Astrocyte (in vitro differentiated cells and primary cell): ENCODE measurements at places on chromosomes 3 and 15. TPM values are rescaled to one million over a fixed set of nuclear protein-coding genes. Genes with fewer than 3 reads are reported as not detected.

GRCh38 chr15:28931828-28932227, 46.1 kb downstream of the APBA2 start:
- no peak for DNase-seq

CPNE4 gene
- 0.68 and 1.9 TPM in 2 replicates for total RNA-seq

MORC1 gene
- not detected in 2 replicates for total RNA-seq

DPPA2 gene
- total RNA-seq: 0.48 and 0.89 TPM in 2 replicates

DNA sequence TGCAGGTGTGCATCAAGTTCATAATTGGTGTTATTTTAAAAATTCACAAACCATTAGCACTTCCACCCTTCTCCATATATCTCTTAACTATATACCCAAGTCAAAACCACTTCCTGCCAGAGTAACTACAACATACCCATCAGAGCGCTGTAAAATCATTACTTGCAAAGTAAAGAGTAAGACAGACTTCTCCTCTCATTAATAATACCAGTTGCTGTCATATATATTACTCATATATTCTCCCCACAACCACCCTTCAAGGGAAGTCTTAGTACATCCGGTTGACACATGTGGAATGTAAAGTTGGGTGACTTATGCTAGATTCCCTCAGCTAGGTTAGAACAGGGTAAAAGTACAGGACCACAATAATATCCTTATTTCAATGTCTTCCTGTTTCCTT, 5.6 kb downstream of the TERC start:
- peak; percentile 71 for DNase-seq

TTC21A gene
- 3.9 and 4.1 TPM in 2 replicates for total RNA-seq

PPP1R14D gene
- total RNA-seq: not detected in 2 replicates

DNA sequence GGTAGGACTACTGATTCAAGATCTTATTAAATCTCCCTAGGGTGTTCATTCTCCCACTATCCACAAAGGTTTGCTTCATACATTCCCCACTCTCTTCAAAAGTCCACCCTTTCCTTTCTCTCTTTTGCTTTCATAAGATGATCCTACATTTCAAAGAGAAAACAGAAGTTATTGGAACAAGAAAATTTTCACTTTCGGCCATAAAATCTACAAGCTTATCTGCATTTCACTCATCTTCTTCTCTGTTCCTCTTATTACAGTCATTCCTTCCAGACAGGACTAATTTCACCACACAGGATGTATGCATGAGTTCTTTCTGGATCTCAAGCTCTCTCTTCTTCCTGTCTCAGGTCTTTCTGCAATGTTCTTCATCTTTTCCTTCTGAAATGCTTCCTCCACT, 238.7 kb downstream of the ISL2 start:
- DNase-seq: peak; percentile 39

DNA sequence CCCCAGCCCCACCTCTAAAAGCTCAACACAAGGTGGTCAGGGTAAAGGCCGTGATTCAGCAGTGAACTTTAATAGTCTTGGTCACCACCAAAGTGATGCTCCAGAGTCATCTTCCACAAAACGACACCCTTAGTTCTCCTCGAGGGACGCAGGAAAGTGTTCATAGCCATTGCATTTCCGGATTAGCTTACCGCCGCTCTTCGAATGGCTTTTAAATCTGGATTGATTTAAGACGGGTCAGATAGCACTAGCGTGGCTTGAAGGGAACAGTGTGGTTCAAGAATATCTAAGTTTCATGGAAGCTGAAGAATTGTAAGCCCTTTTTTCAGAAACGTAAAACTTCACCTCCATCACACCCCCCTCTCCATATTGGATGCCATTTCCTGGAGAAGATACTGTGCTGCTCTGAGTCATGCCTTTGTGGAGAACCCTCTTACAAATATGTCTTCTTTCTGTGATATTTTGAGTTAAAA, 829 bp downstream of the RNF7 start:
- DNase-seq: peak; percentile 36

RYR3 gene
- total RNA-seq: 0.91 and 1.5 TPM in 2 replicates

CCDC54 gene
- total RNA-seq: not detected in 2 replicates

DNA sequence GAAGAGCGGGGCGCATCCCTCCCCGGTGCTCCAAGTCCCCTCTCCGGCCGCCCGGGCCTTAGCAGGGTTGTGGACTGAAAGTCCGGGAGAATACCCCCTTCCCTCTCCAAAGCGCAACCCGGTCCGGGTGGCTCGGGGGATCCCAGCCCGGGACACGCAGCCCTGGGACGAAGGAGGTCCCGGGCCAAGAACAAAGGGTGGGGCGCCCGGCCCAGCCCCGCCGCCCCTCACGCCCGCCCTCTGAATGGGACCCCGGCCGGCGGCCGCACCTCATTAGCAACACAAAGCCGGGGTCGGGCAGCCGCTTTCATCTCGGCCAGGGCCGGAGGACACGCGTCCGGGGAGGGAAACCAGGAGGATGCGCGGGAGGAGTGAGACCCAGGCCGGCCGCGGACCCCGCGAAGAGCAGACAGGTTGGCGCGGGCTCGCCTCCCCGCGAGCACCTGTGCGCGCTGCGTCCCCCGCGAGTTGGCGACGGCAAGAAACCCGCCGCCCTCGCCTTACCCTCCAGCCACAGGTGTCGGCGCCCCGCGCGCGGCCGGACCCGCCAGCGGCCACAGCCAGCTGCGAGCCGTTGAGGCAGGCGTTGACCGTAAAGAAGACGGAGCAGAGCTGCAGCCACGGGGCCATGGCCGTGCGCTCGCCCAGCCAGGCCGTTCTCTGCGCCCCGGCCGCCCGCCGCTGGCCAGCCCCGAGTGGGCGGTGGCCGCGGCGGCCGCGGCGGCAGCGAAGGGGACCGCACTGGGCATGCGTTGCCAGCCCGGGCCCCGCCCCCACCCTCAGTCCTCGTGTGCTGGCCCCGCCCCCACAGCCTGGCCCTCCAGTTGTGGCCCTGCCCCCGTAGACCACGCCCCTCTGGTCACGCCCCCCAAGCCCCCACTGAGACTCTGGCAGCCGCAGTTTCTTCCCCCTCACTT, at the start of gene IL17RD:
IL17RD (minus strand) TSS at position 697 of the 917 bp plus-strand sequence; CDS start at position 630, 67 bp downstream.
- DNase-seq: no peak
